ENCODE measurements at places on chromosomes 1 and 21.
A peak's percentile ranks its signal among the peaks of the same experiment; 100 is the strongest.

- no peak for DNase-seq
These were observed 935 bp upstream of the COG2 start for GRCh38 chr1:230641346-230641745.

DNA sequence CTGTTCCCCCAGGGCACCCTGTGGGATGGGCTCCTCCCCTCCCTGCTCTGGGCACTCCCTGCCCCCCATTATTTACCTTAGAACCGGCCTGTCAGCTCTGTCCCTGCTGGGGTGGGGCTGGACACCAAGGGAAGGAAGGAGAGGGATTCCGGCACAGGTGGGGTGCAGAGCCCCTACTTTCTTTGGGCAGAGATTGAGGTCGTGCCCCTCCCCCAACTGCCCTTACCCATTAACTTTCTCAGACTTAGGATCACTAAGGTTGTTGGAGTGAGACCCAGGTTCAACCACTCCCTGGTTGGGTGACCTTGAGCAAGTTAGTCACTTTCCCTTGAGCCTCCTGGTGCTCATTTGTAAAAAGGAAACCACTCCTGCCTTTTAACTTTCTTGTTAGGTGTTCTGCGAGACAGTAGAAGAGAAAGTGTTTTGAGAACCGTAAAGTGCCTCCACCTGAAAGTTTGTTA, 57.0 kb upstream of the SYNC start:
- no peak for DNase-seq

DNA sequence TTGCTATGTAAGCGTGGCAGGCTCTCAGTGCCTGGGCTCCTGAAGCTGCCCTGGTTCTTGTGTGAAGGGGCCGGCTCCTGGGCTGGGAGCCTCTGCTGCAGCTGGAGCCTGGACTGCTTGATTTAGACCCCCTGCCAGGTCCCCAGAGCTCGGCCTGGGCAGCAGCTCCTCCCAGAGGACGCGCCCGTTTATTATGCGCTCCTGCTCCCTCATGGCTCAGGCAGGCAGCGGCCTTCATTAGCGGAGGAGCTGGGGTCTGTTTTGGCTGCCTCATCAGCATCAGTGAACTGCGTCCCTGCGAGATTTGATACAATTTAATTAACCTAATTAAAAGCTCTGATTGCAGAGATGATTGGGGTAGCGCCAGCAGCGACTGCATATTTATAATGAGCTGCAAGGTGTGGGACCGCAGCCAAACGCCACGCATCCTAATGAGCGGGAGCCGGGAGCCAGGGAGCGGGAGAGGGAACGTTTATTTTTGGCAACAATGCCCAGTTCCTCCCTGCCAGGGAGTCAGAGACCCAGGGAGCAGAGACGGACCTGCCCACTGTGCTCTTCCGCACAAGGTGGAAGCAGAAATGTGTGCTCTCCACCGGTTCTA, 16.6 kb downstream of the UTP11 start:
- DNase-seq, result no peak

DNA sequence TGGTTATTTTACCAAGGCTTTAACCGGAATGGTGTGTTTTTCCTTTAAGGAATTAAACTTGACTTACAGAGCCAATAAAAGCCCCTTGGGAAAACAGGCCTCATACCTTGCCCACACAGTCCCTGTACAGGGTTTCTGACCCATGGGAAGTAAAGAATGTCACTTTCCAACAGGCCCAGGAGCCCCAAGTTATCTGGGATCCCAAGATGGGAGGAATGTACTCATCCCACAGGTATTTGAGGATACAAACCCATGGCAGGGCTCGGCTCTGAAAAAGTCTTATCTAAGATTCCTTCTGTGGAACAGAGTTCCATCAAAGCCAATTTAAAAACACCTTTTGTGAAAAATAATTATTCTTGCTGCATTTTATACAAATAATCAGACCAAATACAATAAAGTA, 15.3 kb upstream of the COX20 start:
- DNase-seq, result no peak

DNA sequence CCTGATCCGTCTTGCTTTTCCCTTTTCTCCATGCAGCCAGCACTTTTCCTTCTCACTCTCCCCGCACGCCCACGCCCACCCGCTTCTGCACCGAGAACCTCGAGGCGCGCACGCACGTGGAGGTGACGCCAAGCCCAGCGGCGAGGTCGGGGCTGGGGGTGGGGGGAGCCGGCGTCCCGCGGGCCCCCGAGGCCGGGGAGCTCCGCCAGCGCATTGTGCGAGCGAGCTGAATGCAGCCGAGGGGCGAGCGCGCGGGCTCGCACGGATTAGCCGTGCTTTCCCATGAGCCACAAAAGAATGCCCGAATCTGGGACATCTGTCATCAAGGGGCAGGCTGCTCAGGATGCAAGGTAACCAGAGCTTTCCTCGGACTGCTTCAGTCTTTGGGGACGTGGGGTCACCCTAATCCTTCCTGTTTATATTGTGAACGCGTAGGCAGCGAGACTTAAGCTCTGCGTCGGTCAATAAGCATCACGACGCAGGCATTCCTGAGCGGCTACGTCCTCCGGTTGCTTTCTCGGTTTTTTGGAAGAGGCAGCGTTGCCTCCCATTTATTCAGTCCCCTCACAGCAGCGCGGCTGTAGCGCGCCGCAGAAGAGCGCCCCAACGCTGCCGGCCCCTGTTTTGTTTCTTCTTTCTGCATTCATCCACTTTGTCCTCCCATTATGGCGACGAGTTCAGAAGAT, 67.3 kb upstream of the AKT3 start:
- peak; percentile 32 for DNase-seq

DNA sequence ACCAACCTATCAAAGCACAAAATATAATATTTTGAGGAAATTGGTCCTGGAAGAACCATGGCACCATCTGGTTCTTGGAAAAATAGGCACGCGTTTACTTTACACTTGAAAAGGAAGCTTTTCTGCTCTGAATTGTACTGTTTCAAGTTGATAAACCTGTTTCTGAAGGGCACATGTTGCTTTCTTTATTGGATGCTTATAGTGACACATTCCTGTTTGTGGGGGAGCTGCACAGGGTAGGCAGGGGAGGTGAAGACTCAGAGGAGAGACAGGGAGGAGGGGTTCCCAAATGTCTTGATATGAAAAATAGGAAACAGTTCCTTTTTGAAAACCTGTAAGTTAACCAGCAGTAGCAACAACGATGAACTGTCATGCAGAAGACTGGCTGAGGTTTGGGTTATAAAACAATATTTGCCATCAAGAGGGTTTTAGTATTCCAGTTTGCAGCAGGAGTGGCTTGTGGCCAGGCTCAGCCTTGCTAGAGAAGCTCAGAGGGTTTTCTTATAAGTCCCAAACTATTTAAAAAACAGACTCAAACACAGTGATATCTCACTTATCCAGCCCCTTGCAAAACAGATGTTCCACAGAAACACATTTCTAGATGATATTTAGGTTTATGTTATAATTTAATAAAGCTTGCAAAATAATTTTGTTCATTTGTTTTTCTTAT, 127.0 kb upstream of the MROH9 start:
- DNase-seq, result no peak

DNA sequence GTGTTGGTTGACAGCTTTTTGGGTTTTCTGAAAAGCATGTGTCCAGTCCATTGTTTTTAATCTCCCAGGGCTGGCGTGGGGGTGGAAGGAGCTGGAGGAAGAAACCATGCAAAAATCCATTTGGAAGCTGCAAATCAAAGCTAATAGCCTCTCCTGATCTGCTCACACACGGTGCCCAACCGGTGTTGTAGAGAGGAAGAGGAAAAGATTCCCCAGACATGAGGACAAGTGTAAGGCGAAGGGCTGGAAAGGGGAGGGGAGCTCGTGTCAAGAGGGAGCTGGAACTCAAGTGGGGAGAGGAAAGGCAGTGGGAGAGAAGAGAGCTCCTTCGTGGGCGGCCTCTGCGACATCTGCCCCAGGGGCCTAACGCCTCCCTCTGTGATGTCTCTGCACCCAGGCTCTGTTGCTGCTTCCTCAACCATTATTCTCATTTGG, 112.3 kb upstream of the IRF2BP2 start:
- DNase-seq, result no peak

DNA sequence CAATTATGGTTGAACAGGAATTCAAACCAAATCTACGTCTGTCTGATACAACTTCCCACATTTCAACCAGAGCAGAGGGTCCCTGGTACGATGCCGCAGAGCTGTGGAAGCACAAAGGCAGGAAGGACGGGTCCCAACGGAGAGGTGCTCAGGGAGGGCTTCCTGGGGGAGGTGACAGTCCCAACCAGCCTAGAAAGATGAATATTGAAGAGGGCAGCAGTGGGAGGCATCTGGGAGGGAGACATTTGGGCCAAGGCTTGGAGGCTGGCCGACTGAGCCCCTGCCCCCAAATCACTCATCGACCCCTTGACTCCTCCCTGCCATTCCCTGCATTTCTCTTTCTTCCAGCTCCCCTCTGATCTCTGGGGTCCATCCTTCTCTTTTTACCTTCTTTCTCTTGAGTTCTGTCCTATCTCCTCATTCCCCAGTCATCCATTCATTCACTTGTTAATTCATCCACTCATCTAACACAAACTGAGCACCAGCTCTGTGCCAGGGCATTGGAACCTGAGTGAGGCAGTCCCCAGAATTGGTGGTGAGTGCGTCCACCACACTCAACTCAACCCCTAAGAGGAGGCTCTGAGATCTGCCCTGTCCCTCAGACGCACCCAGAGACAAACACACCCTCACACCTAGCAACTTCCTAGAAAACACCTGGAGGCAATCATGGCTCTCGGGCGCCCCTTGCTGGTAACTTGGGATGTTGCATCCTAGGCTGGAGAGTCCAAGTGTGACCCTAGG, 13.2 kb upstream of the CELA3B start:
- peak; percentile 89 for DNase-seq

DNA sequence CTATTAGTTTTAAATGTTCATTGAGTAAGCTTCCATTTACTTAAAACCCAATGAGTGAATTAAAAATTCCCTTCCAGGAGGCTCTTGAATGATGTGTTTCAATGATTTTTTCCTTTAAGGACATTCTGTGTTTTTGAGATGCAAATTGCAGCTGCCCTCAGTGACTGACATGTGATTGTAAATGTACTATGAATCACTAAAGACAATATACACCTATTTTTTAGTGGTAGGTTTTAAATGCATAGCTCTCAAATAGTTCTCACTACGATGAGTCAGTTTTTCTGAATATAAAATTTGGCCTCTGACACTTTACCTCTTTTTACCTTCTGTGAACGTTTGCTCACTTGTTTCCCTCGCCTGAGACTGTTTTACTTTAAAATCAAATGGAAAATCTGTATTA, 204.7 kb downstream of the BARHL2 start:
- no peak for DNase-seq

DNA sequence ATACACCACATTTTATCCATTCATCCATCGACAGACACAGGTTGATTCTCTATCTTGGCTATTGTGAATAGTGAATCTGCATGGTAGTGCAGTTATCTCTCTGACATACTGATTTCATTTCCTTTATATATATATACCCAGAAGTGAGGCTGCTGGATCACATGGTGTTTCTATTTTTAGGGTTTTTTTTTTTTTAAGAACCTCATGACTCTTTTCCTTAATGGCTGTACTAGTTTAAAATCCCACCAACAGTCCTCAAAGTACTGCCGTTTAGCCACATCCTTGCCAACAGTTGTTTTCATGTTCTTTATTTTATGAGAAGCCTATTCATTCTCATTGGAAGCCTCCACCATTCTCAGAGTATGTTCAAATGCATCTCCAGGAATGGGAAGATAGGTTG, 258.7 kb upstream of the SNX7 start:
- no peak for DNase-seq

GRCh38 chr1:108732398-108732797, 14.1 kb upstream of the STXBP3 start:
- DNase-seq, result no peak

- DNase-seq, result peak; percentile 91
These were observed 34.6 kb upstream of the S100A7 start for GRCh38 chr1:153494976-153495535.

- DNase-seq, result no peak
These were observed 48.9 kb downstream of the AGPAT3 start for GRCh38 chr21:43913928-43914327.

- peak; percentile 36 for DNase-seq
These were observed 2.6 kb downstream of the RCC1 start for GRCh38 chr1:28508435-28508754.

DNA sequence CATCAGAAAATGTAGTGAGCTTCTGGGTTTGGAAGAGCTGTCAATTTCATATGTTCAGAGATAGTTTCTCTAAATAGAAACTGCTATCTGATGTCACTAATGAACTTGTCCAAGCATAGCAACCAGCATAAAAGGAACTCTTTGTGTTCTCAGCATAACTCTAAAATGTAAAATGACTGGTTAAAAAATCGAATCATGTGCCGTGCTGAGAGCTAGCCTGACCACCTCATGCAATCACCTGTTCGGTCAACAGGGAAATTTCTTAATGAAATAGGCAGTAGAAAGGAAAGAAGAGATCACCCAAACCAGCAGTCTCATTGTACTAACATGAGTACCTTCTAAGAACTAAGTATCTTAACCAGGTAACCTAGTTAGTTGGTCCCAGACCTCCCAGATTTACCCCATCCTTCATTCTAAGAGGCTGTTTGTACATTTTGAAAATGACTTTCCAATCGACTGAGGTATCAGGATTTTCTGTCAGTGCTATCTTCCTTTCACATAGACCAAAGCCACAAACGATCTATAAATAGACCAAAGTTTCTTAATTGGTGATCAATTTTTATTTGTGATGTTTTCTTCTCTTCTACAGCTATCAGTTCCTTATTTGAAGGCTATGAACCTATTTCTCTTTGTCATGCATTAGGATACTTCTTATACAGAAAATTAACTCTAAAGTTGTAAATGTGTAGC, 147.3 kb downstream of the TLR5 start:
- no peak for DNase-seq

GRCh38 chr1:209406168-209406567, 177.3 kb upstream of the CAMK1G start:
- DNase-seq, result no peak

- no peak for DNase-seq
These were observed 3.4 kb downstream of the GDAP2 start for GRCh38 chr1:117925981-117926380.

- DNase-seq, result no peak
These were observed 253.0 kb downstream of the GPR52 start for GRCh38 chr1:174700775-174701174.

GRCh38 chr1:177338376-177338775, 167.6 kb downstream of the BRINP2 start:
- no peak for DNase-seq
